D341Med (cell line): ENCODE measurements at places on chromosomes 11 and 22.

- DNase-seq: peak; percentile 75
Observed at GRCh38 chr11:2186669-2187279, 15.2 kb upstream of the TH start.

DNA sequence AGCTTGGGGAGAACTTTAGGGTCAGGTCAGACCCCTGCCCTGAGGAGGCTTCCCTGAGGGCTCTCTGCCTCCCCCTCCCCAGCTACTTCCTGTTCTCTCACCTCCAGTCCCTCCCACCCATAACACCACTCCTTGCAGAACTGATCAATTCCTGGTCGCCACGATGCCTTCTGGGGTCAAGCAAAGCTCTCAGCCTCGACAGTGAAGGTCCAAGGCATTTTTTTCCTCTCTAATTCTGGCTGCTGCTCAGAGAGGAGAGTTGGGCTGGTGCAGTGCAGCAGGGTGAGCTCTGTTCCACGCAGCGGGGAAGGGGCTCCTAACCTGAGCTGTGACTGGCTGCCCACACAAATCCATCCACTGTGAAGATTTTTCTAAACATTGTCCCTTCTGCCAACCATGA, 628.4 kb downstream of the BRD1 start:
- DNase-seq: no peak

DNA sequence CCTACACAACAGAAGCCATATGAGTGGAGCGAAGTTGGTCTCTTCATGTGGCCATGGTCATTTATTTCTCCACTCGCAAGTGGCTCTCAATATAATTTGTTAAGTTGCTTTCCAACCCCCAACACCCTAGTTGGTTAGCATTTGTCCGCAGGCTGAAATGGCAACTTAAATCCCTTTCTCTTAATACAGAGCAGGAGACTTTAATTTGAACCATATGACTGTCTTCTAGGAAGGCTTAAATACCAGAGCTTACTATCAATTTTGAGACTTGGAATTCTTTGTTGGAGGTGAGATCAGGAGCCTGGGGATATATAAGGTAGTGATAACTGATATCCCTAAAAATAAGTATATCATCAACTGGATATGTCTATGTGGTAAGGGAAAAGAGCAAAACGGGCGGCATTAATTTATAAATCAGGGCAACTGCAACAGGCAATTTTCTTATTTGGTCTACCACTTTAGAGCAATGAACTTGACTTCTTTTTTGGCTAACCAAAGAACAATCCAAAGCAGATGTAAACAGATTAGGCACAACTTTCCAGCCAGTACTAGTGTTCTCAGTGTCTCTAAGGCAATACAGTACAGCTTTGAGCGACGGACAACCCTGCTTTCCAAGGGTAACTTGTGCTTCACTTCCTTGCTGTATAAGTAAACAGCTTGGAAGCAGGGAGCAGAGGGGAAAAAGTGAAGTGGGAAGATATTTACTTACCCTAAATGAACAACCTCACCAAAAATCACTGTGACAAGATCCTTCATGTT, 74.7 kb upstream of the APOA1 start:
- no peak for DNase-seq

- DNase-seq: no peak
Observed at GRCh38 chr11:105456950-105457349, 152.9 kb upstream of the GRIA4 start.

- DNase-seq: peak; percentile 65
Observed at GRCh38 chr22:35172442-35172841, 84.9 kb upstream of the HMGXB4 start.

GRCh38 chr11:128582496-128583366, 4.6 kb downstream of the ETS1 start:
- DNase-seq: no peak

- DNase-seq: no peak
Observed at GRCh38 chr22:40452730-40453487, 82.5 kb downstream of the SGSM3 start.

GRCh38 chr11:120467627-120468026, 43.9 kb upstream of the GRIK4 start:
- DNase-seq: no peak

DNA sequence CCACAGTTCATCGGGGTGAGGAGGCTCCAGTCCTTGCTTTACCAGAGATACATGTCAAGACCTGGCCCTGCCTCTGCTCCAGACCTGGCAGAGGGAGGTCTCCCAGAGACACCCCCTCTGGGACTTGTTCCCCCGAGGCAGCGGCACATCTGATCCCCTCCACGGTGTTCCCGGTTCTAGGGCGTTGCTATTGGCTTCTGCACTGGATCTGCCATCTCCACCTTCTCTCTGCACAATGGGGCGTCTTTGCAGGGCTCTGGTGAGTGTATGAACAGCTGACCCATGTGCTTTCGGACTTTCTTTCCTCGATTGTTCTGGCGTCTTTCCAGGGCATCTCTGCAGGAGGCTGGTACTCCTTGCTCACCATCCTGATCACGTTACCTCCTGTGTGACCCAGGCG, 930.4 kb downstream of the TBC1D22A start:
- no peak for DNase-seq

DNA sequence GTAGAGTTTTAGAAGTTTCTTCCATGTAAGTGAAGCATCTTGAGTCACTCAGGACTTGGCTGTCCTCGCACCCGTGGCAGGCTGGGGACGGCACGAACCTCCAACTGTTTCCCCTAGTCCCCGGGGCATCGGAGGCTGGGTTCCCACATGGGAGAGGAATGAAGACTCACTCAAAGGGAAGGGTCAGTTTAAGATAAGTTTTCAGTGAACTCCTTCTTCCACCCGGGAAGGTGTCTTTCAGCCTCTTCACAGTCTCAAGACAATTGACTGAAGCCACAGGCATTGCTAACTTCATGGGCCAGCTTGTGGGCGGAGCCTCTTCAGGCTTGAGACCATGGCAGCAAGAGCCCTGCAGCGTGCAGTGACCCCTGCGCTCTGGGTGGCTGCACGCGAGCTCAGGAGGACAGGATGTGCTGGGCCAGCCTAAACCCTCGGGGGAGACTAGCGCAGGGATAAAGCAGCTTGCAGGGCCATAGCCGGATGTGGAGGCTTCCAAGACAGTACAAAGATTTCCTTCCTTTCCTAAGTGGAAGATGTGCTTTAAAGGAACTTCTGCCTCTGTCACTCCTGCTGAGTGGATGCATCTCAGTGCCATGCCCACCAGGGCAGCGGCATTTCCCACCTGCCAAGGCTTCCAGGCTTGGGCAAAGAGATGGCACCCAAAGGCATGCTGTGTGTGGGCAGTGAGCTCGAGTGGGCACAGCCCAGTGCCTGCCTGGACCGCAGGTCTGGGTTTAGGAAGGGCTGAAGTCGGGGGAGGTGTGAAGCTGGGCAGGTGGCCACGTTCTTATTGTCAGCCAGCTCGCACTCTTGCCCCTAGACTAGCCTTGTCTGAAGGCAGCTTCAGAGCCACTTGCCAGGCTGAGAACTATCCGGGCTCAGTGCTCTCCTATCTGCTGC, 32.9 kb downstream of the PPIL2 start:
- peak; percentile 45 for DNase-seq

DNA sequence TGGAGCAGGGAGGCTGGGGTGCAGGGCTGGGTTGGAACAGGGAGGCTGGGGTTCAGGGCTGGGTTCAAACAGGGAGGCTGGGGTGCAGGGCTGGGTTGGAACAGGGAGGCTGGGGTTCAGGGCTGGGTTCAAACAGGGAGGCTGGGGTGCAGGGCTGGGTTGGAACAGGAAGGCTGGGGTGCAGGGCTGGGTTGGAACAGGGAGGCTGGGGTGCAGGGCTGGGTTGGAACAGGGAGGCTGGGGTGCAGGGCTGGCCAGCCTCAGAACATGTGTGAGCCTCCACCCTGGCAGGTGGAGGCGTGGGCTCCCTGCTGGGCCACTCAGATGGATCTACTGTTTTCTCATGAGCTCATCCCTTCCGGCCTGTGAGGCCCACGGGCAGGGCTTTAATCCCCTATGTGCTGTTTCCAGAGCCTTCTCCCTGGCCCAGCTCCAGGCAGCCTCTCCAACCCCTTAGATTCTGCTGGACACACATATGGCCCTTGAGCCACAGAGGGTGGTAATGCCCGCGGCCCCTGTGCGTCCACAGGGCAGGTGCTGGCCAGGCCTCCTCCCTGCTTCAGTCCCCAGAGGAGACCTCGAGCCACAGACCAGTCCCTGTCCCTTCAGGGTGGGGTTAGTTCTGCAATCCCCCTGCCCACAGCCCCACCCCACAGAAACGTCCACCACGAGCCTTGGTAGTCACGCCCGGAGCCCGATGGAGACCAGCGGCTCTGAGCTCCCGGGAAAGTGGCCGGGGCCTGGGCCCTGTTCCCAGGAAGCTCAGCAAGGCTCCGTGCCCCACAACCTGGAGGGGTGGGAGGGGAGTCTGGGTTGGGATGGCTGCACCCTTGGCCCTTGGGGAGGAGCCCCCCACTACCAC, 197.9 kb downstream of the BRD1 start:
- DNase-seq: no peak

- no peak for DNase-seq
Observed at GRCh38 chr11:118008271-118008911, 22.2 kb downstream of the IL10RA start.

- DNase-seq: peak; percentile 70
Observed at GRCh38 chr11:124867700-124868099, 2.5 kb downstream of the ROBO3 start.

- no peak for DNase-seq
Observed at GRCh38 chr11:78791254-78791653, 216.6 kb upstream of the NARS2 start.

- no peak for DNase-seq
Observed at GRCh38 chr11:65428578-65429067, 6.0 kb downstream of the NEAT1 start.

- DNase-seq: no peak
Observed at GRCh38 chr22:29263791-29264276, 3.9 kb downstream of the RHBDD3 start.

GRCh38 chr11:26443617-26444016, 111.7 kb downstream of the ANO3 start:
- no peak for DNase-seq

- no peak for DNase-seq
Observed at GRCh38 chr11:33722590-33723234, 13.5 kb downstream of the CD59 start.

GRCh38 chr22:23518376-23519187, 61.5 kb downstream of the IGLL1 start:
- DNase-seq: peak; percentile 56

DNA sequence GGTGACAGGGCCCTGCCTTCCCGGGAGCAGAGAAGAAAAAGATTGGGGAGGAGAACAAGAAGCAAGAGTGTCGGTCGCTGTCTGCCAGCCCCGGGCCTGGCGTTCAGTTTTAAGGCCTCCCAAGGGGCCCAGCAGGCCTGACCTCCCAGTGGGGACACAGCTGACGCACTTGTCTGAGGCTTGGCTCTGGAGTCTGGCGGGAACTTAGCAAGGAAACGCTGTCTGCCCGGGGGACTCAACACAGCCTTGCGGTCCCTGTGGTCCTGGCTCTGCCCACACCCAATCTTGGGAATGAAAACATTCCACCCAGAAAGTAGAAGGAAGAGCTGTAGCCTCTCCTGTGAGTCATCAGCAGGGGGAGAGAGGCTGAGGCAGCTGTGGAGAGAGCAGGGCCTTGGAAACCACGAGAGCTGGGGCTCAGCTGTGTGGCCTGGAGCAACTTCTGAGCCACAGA, 54.4 kb downstream of the TRAF6 start:
- no peak for DNase-seq

GRCh38 chr11:13965337-13965736, 2.8 kb downstream of the SPON1 start:
- DNase-seq: no peak

DNA sequence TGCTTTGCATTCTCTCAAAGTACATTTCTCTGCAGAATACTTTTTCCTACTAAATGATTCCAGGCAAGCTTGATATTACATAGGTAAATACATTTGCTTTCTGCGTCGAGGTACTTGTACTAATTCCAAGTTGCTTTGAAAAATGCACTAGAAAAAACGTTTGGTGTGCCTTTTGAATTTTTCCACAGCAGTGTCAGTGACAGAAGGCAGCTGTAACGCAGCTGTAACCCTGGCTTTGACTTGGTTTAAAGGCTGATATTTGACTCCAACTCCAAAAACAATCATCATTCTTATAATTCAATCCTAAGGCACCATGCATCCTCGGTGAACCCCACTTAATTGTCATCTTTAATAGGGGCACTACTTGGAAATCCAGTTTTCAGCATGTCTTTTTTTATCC, 125.0 kb downstream of the MAML2 start:
- DNase-seq: no peak

- DNase-seq: no peak
Observed at GRCh38 chr22:34800260-34800980, 265.5 kb upstream of the ISX start.

DNA sequence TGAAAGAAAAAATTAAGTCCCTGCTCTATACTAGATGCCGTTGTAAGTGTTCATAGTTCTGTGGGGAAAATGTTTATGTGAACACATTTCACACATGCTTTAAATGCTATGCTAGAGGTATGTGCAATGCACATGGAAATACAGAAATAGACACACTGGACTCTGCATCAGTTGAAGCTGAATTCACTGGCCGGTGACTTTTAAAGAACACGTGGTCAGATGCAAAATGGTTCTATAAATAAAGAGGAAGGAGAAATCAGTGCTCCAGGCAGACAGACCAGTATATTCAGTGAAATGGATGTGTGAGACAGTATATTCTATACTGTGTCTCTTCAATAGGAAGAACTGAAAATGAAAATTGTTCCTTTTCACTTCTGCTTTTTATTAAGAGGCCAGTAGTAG, 29.9 kb downstream of the TRPC6 start:
- no peak for DNase-seq

DNA sequence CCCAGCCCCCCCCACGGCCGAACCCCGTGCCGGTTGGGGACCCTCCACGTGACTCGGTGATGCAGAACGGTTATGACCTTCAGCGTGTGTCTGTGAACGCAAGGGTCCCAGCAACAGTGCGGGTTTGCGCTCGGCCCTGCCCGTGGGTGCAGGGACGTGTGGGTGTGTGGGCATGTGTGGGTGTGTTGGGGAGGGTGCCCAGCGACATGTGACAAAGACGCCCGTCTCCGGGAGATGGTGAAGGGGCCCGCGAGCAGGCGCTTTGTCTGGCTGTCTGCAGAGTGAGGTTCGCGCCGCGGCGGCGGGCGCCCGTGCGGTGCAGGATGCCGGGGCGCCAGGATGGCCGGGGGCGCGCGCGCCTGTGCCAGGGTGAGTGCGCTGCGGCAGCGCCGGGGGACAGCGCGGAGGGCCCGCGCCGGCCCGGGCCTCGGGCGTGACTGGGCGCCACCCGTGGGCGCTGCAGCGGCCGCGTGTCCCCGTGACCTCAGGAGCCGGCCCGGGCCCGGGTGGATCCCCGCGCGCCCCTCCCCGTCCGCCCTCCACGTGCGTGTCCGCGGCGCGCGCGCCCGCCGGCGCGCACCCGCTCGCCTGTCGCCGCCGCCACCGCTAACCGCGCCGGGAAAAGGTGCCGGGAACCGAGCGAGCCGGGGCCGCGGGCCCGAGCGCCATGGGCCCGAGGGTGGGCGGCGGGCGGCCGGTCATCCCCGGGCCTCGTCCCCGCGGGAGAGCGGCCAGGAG, at the start of gene LRFN4:
LRFN4 (plus strand) TSS at position 569 of the 738 bp plus-strand sequence. CDS start 681 bp downstream, outside the sequence.
- DNase-seq: peak; percentile 89

DNA sequence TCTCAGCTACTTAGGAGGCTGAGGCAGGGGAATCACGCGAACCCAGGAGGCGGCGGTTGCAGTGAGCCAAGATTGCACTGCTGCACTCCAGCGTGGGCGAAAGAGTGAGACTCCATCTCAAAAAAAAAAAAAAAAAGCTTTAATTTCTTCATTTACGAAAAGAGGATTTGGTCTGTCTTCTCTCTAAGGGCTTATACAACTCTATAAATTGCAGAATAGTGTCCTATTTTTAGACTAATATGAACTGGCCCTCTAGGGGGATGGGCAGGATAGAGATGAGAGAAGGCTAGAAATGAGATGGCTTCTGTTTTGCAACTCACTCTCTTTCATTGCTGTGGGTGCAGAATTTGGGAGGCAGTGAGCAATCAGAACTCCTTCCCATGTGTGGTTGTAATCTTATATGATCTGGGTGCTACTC, 11.3 kb downstream of the MAML2 start:
- no peak for DNase-seq
